Left renal pelvis (tissue), 4 donors: ENCODE measurements at places on chromosomes 13 and 19.

- DNase-seq = no peak
Observed at GRCh38 chr13:113359571-113359970, 4.4 kb downstream of the GRTP1 start.

- peak; percentile 91 for DNase-seq
Observed at GRCh38 chr19:23914402-23915286, at the start of gene ZNF726. Gene ZNF726 (plus strand): TSS chr19:23914886. CDS start chr19:23914995, 109 bp downstream.

DNA sequence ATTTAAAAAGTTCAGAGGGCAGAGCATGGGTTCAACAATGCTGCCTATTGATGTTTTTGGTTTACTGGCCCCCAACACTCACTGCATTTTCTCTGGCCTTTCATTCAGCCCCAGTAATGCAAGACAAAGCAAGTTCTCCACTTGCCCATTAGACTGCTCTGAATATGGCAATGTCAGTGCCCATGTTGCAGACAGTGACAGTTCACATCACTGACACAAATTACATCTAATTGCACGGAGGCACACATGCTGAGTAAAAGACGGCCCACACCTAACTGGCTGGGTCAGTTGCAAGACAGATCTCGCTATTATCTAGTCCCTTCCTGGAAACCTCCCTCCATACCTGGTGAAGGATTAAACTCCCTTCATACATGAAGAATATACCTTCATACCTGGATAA lies 54.0 kb downstream of the ENOX1 start:
- DNase-seq = no peak

DNA sequence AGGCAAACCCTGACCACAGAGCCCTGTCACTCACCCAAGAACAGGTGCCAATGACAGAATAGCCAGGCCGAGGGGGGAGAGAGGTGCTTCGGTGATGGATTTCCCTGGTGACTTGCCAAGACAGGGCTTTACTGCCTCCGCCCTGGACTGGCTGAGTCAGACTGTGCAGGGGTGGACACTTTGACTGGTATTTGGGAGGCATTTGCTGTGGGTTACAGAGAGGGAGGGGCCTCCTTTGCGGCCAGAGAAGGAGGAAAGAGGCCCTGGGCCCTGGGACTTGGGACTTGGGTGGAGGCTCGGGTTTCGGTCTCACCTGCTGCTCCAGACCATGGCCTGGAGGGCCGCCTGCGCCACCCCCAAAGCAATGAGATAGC lies 4.6 kb upstream of the EPS8L1 start:
- no peak for DNase-seq

DNA sequence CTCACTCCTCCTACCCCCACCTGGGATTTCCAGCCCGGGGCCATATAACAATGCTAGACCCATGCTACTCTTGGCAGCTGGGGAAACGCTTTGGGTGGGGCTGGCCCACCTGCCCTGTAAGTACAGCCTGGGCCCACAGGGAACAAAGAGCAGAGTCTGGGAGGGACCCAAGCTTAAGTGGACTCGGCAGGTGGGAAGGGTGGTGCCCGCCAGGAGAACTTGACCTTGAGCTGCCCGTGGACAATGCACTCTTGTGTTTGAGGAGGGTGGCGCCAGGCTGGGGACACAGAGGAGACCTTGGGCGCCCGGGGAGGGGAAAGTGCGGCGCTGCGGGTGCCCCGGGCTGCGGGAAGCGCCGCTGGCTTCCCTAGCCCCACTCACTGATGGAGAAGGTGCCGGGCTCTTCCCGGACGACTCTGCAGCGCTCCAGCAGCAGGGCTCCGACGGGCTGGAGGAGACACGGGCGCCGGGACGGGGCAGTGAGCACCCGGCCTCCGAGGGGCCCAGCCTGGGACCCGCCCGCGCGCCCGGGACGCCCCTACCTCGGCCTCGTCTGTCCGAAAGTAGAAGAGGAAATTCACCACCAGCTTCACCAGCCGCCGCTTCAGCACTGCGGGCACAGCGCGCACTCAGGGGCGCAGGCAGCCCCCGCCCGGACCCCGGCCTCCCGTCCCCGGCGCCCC lies 607 bp downstream of the PLEKHJ1 start:
- no peak for DNase-seq

DNA sequence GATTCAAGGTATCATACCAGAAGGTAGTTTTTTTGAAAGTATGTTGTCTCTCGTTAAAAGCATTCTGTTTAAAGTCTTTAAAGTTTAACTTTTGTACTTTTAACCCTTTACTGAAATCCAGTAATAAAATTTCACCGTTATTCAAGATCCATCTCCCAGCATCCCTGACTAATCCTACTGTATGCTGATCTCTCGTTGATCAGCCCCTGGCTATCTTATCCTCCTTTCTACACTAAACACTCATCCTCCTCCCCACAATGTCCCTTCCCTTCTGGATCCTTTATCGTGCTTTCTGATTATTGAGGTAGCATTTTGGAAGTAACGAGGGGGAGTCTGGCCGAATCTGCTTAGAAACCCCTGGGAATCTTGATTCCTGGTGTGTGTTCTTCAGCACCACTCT lies 1.3 kb downstream of the TPP2 start:
- no peak for DNase-seq

DNA sequence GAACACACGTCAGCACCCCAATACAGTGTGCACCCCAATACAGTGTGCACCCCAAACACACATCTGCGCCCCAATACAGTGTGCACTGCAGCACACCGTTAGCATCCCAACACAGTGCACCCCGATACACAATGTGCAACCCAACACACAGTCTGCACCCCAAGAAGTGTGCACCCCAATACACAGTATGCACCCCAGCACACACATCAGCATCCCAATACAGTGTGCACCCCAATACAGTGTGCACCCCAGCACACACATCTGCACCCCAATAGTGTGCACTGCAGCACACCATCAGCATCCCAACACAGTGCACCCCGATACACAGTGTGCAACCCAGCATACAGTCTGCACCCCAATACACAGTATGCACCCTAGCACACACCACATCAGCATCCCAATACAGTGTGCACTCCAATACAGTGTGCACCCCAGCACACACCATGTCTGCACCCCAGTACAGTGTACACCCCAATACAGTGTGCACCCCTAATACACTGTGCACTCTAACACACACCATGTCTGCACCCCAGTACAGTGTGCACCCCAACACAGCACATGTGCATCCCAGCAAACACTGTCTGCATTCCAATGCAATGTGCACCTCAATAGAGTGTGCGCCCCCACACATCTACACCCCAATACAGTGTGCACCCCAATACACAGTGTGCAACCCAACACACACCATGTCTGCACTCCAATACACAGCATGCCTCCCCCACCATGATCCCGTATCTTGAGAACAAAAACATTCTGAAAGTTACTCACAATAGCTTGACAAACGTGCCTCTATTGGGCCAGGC lies 855 bp upstream of the CARS2 start:
- no peak for DNase-seq

- DNase-seq = peak; percentile 39
Observed at GRCh38 chr13:46896341-46897137, at the start of gene HTR2A. Gene HTR2A (minus strand): TSS chr13:46897053. CDS start chr13:46895906, 1,147 bp downstream.

- DNase-seq = no peak
Observed at GRCh38 chr13:97648171-97648880, 214.4 kb downstream of the RAP2A start.

GRCh38 chr13:28582225-28582891 lies 76.6 kb upstream of the POMP start:
- DNase-seq = no peak

DNA sequence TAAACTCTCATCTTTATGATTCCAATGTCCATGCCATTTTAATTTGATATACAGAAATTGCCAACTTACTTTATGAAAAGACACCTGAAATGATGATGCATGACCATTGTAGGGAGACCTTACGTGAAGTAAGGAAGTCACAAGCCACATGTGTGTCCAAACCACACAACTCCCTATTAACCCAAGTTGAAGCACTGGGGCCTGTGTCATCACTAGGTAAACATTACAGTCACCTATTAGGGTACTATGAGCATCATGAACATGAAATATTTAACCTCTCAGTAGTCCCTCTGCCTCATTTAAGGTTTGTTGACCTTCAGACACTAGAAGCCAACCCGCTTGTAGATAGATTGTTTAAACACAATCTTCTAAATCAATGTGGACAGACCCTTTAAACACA lies 576.9 kb downstream of the IRS2 start:
- no peak for DNase-seq

GRCh38 chr13:110245416-110245899 lies 61.5 kb downstream of the COL4A1 start:
- no peak for DNase-seq

DNA sequence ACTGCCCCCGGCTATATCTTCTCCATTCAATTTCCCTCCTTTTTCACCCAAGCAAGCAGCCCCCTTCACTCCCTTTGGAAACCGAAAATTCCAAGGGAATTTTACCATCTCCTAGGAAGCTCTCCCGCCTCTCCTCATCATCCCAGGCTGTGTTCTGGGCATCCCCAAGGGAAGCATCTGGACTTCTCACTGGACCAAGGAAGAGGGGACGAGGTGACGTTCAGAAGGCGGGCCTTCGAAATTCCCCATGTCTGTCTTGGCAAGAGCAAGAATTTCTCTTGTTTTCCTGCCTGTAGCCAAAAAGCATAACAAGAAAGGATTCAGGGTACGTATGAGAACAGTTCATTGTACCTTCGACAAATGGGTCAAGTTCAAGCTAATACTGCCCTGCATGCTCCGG lies 6.1 kb downstream of the TPRX2 start:
- DNase-seq = no peak

DNA sequence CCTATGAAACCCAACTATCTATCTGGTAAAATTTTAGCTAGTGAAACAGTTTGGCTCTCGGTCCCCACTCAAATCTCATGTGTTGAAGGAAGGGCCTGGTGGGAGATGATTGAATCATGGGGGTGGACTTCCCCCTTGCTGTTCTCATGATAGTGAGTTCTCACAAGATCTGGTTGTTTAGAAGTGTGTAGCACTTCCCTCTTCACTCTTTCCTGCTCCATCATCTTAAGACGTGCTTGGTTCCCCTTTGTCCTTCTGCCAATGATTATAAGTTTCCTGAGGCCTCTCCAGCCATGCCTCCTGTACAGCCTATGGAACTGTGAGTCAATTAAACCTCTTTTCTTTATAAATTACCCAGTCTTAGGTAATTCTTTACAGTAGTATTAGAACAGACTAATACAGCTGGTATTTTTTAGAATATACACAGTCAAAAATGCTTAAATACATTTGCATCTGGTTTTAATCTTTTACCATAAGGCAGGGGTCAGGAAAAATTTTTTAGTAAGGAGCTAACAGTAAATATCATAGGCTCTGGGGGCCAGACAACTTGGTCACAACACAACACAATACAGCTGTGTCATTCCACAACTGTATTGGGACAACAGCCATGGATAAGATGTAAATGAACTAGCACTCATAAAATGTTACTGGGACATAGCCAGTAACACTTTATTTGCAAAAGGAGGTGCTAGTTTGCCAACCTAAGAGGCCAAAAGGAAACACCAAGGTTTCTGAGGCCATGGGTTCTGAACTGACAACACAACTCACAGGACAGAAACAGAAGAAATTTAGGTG lies 24.3 kb downstream of the DZIP1 start:
- DNase-seq = no peak

DNA sequence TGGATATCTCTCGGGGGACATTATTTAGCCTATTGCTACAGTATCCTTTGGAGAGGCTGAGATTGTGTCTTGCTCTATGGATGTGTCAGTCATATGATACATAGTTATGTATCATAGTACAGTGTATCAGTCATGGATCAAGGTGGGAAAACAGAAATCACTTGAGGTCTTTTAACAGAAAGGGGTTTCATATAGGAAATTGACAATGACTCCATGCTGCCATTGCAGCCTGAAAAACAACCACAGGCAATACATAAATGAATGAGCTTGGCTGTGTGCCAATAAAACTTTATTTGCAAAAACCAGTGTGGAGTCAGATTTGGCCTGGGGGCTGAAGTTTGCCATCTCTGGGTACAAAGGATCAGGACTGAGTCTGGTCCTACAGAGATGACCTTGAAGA lies 35.4 kb downstream of the COLGALT1 start:
- DNase-seq = no peak

- DNase-seq = no peak
Observed at GRCh38 chr13:24249624-24250023, 59.8 kb upstream of the C1QTNF9 start.

- no peak for DNase-seq
Observed at GRCh38 chr19:13817615-13818371, 22.6 kb downstream of the ZSWIM4 start.

- no peak for DNase-seq
Observed at GRCh38 chr19:6736169-6736916, 1.0 kb downstream of the GPR108 start.

- no peak for DNase-seq
Observed at GRCh38 chr19:50486823-50487515, 10.3 kb upstream of the GARIN5A start.

DNA sequence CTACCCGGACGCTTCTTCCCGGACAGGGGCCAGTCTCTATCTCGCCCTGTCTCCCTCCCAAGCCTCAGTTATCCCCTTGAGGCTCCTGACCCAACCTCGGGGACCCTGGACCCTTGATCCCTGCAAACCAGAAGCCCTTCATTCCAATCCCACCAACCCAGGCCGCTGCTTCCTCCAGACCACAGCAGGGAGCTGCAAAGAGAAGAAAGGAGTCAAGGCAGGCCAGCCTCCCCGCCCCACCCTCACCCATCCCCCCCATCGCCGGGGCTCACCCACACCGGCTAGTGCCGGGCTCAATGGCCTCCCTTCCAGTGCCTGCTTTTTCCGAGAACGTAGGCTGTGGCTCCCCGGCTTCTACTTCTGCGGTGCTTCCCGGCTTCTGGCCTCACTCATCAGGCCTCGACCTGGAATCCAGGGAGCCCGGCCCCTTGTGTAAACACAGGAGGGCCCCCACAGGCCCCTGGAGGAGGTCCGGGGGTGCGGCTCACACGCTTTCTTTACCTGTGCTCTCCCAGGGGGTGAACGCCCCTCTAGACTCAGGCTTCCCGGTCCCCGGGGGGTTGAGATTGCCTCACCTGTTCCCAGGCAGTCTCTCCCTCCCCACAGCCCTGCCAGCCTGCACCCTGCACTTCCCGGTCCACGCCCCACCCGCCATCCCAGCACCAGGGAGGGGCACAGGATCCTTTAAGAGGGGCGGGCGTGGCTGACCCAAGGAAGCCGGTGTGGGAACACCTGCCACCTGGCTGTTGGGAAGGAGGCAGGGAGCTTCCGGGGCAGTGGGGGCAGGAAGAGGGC lies at the start of gene FAM83E:
Gene FAM83E, minus strand, starts transcription at position 641 of the 795 bp plus-strand sequence. CDS start 1,704 bp downstream, outside the sequence.
- no peak for DNase-seq

- no peak for DNase-seq
Observed at GRCh38 chr13:90420683-90421082, 926.8 kb upstream of the MIR17HG start.

GRCh38 chr19:30886222-30886621 lies 463.0 kb downstream of the TSHZ3 start:
- no peak for DNase-seq
